ENCODE measurements at places on chromosomes 6 and 20. TPM values are rescaled to one million over a fixed set of nuclear protein-coding genes. Genes with fewer than 3 reads are reported as not detected.

Gene PARD6B
- total RNA-seq = 0.15 TPM

Gene ZNF76
- total RNA-seq = 12.3 TPM

Gene OR2B6
- not detected for total RNA-seq

Gene ADGRG6
- 7.9 TPM for total RNA-seq

Gene TNFRSF21
- total RNA-seq = 6.7 TPM

Gene FAM184A
- 0.17 TPM for total RNA-seq

Gene MYB
- 0.45 TPM for total RNA-seq

Gene TMEM217
- not detected for total RNA-seq

Gene FKBP5
- 109 TPM for total RNA-seq

Gene SLA2
- not detected for total RNA-seq

Gene HLA-DMA
- total RNA-seq = 2.7 TPM

Gene BCAS1
- total RNA-seq = not detected

Gene ULBP1
- 3.6 TPM for total RNA-seq

Gene ECT2L
- total RNA-seq = not detected

Gene SYCP2L
- total RNA-seq = 0.30 TPM

Gene MOG
- not detected for total RNA-seq

Gene MBOAT1
- 7.0 TPM for total RNA-seq
